Stimulated activated CD4-positive, alpha-beta T cell treated with anti-CD3 and anti-CD28 coated beads, Interleukin-2, amount 100 ng/mL, for 48 hours (primary cell): ENCODE measurements at places on chromosomes 1 and 21.

- no peak for DNase-seq
Measured at GRCh38 chr1:69246710-69247109, 321.0 kb upstream of the LRRC7 start.

- no peak for DNase-seq
Measured at GRCh38 chr21:36929622-36930021, 36.8 kb downstream of the HLCS start.

- no peak for DNase-seq
Measured at GRCh38 chr1:203450001-203450400, 25.6 kb upstream of the PRELP start.

DNA sequence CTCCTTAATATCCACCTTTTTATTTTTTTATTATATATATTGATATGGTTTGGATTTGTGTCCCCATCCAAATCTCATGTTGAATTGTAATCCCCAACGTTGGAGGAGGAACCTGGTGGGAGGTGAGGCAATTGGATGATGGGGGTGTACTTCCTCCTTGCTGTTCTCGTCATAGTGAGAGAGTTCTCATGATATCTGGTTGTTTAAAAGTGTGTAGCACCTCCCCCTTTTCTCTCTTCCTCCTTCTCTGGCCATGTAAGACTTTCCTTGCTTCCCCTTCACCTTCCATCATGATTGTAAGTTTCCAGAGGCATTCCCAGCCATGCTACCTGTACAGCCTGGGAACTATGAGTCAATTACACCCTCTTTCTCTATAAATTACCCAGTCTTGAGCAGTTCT lies 22.7 kb upstream of the CCSAP start:
- DNase-seq = no peak

DNA sequence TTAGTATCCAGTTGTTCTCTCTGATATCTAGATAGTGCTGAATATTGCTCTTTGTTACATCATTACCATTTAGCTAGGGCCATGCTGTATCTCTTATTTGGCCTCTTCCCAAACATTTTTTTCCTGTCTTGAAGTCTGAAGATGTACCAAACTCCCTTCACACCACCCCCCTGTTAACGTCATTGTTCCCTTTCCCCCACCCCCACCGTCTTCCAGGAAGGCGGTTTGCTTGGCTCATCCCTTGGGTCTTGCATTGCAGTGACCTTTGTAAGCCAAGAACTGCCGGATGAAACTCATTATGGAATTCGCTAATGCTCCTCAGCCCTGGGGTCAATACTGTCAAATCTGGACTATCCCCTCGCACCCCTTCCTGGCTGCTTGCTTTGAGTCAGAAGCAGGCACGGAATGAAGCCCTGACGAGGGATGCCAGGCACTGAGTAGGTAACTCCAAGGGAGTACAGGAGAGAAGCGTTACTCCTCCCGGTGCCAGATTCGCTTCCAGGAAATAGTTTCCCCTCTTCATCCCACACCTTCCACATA lies 283.1 kb downstream of the TM2D1 start:
- DNase-seq = no peak

GRCh38 chr1:206709322-206709721 lies 24.6 kb downstream of the MAPKAPK2 start:
- DNase-seq = no peak
